OCI-LY7 (cell line): ENCODE measurements at places on chromosomes 16 and 17.
A peak's percentile ranks its signal among the peaks of the same experiment; 100 is the strongest.

GRCh38 chr17:72455562-72455961 is 334.7 kb downstream of the SOX9 start:
- no peak for DNase-seq

DNA sequence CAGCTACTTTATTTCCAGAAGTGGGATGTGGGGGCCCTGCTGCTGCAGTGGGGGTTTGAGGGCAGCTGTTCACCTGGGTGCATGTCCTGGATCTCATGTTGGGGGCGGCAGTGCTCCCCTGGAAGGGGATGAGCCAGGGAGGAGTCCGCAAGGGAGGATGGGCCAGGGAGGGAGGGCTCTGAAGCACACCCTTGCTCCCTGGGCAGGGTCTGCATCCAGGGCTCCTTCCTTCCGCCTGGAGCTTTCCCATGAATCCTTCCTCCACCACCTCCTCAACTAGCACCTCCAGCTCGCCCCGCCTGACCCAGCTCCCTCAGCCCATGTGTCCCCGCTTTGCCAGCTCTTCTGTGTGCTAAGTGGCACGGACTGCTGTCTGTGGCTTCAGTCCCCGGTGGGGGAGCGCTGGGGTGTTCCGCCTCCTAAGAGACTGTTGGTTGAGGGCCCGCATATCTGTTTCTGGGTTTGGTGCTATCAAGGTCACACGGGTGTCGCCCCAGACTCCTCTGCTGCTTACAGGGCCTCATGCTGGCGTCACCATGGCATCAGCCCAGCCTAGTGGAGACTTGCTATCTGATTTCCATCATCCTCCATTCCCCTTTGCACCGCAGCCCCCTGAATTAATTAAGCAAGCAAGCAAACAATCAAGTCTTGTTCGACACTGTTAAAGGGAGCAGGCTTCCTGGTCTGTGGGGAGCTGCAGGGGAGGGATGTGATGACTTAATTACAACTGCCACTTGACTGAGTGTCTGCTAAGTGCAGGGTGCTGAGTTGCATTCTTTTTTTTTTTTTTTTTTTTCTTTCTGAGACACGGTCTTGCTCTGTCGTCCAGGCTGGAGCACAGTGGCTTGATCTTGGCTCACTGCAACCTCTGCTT is 71.8 kb downstream of the PRKCA start:
- DNase-seq, result no peak

GRCh38 chr16:1713933-1714332 is 7.9 kb downstream of the MAPK8IP3 start:
- DNase-seq, result peak; percentile 65

DNA sequence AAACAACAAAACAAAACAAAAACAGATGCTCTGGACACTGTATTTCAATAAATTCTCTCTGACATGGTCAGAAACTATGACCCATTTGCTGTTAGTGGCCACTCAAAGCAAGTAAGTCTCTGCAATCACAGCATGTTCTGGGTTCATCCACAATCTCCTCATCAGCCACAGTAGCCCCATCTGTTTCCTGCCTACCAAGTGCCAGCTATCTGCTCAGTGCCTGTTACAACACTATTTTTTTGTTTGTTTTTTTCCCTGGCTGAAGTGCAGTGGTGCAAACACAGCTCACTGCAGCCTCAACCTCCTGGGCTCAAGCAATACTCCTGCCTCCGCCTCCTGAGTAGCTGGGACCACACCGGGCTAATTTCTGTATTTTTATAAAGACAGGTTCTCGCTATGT is 137.9 kb downstream of the SOX9 start:
- DNase-seq, result no peak

GRCh38 chr16:19138601-19139000 is 24.8 kb downstream of the ITPRIPL2 start:
- DNase-seq, result no peak

DNA sequence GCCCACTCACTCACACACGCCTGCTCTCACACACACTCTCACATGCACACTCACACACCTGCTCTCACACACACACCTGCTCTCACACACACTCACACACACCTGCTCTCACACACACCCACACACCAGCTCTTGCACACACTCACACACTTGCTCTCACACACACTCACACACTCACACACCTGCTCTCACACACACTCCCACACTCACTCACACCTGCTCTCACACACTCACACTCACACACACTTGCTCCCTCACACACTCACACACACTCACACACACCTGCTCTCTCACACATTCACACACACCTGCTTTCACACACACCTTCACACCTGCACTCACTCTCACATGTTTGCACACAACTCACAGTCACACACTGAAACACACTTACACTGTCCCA is 4.0 kb downstream of the CD300H start:
- no peak for DNase-seq

- no peak for DNase-seq
Measured at GRCh38 chr17:62780269-62780668, 27.8 kb downstream of the MARCHF10 start.

DNA sequence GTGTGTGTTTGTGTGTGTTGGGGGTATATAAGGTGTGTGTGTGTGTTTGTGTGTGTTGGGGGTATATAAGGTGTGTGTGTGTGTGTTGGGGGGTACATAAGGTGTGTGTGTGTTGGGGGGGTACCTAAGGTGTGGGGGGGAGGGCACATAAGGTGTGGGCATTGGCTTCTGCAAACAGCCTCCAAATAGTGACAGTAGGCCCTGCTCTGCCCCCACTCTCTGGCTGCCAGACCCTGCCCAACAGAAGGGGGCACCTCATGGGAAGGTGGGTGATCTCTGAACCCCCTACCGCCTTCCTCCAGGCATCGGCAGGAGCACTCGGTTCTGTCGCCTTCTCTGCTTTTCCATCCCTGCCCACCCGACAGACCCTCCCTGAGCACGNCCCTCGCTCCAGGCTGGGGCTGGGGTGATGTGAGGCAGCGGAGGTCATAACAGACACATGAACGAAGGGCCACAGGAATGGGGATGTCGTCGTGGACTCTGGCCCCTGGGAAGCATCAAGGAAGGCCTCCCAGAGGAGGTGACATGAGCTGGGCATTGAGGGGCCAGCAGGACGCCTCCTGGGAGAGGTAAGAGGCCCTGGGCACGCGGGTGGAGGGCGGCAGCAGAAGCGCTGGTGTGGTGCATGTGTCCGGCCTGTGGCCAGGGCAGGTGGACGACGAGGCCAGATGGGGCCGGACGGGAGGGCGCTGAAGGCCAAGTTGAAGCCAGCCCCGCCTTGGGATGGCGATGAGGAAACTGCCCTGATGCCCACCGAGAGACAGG is 136.6 kb upstream of the RPH3AL start:
- DNase-seq, result peak; percentile 41

GRCh38 chr16:81480606-81481206 is 36.1 kb downstream of the CMIP start:
- DNase-seq, result no peak

DNA sequence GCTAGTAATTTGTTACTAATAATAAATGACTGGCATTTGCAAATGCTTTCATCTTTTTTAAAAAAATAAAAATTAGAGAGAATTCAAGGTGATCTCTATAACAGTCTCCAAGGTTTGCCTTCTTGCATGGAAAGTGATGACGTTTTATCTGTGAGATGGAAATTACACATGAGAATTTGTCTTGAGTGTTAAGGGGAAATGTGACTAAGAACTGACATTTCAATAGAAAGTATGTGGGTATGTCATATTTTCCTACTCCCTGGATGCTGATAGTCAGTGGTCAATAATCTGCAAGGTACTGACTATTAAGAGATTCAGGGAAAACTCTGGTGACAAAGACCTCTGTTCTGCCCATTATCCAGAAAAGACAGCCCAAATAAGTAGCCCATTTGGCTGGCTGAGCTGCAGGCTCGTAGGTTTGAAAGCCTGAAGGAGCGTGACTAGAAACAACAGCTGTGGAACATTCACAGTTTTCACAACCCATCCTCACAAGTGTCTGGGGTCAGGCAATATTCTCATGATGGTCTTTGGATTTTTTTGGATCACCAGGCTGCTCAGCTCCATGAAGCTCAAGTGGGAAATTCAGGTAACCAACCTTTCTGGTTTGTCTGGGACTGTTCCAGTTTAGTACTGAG is 49.7 kb upstream of the WSCD1 start:
- DNase-seq, result no peak

DNA sequence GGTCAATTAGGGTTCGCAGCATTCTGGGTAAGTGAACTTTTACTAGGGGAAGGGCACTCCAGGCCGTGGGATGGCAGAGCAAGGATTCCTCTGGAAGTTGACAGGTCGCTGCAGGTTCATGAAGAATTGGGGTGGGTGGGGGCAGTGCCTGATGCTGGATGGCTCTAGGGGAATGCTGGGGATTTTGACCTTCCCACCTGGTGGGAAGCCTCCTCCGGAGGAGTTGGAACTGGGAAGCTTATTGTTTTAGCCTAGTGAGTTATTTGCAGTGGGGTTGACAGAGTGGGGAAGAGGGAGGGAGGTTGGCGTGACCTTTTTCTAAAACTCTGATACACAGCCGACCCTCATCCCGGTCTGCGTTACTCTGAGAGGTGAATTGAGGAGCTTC is 606 bp upstream of the C17orf113 start:
- no peak for DNase-seq

DNA sequence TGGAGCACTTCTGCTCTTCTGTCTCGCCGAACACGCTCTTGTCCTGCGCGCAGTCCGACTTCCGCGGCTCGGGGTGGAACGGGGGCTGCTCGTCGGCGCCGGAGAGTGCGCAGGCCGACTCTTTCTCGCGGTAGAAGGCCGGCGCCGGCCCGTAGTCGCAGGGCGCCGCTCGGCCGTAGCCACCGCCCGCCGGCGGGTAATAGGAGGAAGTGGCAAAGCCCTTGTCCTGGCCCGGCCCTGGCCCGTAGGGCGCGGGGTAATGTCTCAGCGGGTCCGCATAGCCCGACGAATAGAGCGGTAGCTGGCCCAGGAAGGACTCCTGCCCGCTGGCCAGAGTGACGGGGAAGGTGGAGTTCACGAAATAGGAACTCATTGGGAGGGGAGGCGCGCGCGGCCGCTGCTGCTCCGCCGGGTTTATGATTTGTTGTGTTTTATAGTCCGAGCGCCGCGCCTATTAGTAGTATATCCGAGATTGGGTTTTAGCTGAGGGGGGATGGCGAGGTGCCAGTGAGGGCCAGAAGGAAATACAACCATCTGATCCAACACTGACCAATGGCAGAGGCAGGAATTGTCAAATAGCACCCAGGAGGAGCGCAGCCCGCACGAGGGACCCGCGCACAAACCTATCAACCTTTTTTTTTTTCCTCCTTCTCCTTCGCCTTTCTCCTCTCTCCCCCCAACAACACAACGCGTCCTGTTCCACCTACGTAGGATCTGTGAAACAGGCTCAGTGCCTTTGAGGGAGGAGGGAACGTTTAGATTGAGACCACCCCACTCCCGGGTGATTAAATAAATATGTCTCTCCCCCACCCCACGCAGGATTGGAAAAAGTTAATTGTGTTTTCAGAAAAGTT is 4.4 kb upstream of the HOXB5 start:
- DNase-seq, result peak; percentile 55

GRCh38 chr17:5929721-5930120 is 140.5 kb upstream of the WSCD1 start:
- no peak for DNase-seq

DNA sequence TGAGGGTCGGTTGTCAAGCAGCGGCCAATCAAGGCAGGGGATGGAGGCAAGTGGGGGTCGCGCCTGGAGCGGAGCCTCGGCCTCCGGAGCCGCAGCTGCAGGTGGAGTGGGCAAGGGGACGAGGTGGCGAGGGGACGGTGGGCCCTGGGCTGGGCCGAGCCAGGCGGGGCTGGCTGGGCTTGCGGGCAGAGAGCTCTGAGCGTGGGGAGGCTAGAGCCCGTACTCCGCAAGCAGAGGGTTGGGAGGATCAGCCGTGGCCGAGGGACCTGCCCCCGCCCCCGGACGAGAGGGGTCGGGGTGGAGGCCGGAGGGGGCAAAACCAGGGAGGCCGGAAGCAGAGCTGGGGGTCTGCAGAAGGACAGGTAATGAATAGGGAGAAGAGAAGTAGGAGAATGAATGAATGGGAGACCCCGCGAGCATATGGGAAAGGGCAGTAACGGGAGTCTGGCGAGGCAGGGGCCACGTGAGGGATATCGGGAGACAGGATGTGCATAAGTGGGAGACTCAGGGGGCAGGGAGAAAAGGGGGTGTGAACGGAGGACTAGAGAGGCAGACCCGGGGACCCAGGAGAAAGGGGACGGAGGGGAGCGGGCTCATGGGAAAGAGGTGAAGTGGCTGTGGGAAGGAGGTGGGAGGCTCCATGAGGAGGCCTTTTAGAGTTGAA is at the start of gene KATNB1:
Gene KATNB1 (plus strand): TSS at position 16 of the 664 bp plus-strand sequence. CDS start 1,474 bp downstream, outside the sequence.
- DNase-seq, result no peak

- no peak for DNase-seq
Measured at GRCh38 chr16:22692916-22693637, 120.9 kb upstream of the HS3ST2 start.

DNA sequence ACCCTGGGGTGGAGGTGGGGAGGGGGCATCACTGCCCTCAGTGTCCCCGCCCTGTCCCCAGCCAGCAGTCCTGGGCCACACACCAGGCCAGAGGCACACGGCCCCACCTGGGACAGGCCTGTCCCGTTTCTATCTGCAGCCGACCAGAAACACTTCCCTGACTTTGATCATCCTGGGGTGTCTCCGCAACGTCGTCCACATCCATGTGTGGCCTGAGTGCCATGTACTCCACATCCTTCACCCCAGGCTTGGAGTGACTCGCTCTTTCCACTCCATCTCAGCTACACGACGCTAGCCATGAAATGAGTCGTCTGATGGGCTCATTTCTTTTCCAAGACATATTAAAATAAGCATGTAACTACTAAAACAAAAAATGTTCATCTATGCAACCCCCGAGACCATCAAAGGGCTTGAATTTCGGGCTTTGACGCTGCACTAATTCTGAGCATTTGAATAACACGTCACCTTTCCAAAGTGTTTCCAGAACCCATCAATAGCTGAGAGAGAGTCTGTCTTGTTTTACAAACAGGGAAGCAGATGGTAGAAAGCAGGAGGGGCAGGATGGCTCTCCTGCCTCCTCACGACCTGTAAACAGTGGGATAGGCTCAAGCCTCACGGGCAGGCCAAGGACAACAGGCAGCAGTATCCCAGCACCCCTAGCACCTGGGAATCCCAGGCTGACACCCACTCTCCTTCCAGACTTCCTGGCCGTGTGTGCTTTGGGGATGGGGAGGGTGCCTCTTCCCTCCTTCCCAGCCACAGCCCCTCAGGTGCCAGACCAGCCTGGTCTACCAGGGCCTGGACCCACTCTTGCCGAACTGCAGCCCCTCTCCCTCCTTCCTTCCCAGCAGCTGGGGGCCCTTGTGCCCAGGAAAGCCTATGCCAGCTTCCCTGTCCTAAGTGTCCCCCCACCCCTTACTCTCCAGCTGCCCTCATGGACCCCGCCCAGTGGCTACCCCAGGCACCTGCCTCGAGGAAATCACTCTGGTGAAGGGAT is 20.0 kb upstream of the RASD1 start:
- DNase-seq, result no peak

GRCh38 chr17:64240741-64241347 is 22.2 kb downstream of the TEX2 start:
- DNase-seq, result no peak

- no peak for DNase-seq
Measured at GRCh38 chr17:73226556-73227172, 33.8 kb downstream of the COG1 start.
